ENCODE measurements at places on chromosomes 7 and 10.

GRCh38 chr10:48946332-48946731 lies 6.7 kb upstream of the LRRC18 start:
- DNase-seq: no peak

- DNase-seq: no peak
Observed at GRCh38 chr10:58590924-58591323, 78.3 kb downstream of the BICC1 start.

GRCh38 chr10:121222842-121223241 lies 371.7 kb downstream of the WDR11 start:
- no peak for DNase-seq

GRCh38 chr7:84258628-84259027 lies 64.0 kb upstream of the SEMA3A start:
- no peak for DNase-seq

DNA sequence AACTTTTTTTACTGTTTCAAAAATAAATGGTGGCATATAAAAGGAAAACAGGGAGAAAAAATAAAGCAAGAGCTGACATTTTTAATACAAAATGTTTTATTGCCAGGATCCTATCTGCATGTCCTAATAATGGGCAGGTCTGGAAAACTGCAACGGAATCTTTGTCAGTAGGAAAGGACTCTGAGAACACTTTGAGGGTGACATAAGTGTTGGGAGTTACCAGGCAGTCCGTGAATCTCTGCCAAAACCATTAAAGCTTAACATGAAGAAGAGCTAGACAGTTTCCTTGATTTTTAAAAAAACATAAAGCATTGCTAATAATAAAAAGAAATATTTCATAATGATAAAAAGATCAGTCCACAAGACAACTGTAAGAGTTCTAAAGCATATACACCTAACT lies 80.7 kb downstream of the AGMO start:
- no peak for DNase-seq

DNA sequence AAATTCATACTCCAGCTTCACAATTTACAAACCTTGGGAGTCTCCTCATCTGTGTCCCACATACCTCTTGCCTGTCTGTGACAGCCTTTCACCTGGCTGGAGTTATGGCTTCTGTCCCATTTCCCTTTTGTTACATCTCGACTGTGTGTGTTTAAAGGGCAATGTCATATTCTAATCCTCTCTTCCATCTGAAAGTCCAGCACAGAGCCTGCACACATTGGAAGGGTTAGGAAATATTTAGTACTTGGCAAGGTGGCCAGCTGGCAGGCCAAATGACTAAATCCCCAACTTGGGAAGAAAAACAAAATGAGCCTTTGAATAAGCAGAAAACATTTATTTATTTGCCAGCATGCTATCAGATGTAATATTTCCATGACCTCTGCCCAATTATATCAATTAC lies 120.1 kb upstream of the STK17A start:
- DNase-seq: no peak

GRCh38 chr10:13848520-13849445 lies 262.0 kb downstream of the PRPF18 start:
- no peak for DNase-seq

- DNase-seq: no peak
Observed at GRCh38 chr10:85187047-85187446, 858.7 kb downstream of the CCSER2 start.

Data from activated gamma-delta T cell (primary cell).